HCT116 (cell line): ENCODE measurements at places on chromosomes 5 and 9.

- no peak for DNase-seq
Measured at GRCh38 chr9:7009065-7009464, 251.3 kb downstream of the KDM4C start.

- no peak for DNase-seq
Measured at GRCh38 chr9:115038178-115038577, 79.8 kb downstream of the TNC start.

- DNase-seq = no peak
Measured at GRCh38 chr5:151686674-151687407, at the start of gene SPARC. Gene SPARC, minus strand, starts transcription at chr5:151686915. Its CDS starts 10,727 bp downstream, at chr5:151676188.

GRCh38 chr5:17399931-17400330 lies 98.1 kb upstream of the TAF11L2 start:
- no peak for DNase-seq

DNA sequence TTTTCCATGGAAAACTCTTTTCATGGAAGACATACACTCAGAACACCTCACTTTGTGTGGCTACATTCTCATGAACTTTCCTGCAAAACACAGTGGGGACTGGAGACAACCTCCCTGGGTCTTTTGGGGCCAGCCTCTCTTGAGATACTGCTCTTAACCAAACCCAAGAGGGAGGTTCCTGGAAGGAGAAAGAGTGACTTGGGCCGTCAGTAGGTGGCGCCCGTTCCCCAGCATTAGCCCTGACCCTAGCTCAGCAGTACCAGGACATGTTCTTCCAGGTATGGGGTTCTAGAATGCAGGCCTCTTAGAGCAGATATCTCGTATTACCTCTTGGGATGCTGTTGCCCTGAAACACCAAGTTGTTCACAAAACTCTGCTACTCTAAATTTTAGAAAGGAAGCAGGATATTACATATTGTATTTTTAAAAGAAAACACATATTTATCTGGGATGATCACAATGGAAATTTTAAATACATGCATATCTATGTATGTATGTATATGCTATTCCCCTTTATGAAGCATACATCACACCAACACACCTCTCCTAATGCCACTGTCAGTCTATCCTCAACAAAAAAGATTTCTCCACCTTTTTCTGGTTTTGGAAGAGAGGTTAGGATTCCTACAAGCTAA lies 15.8 kb upstream of the GLIS3 start:
- DNase-seq = peak; percentile 71

DNA sequence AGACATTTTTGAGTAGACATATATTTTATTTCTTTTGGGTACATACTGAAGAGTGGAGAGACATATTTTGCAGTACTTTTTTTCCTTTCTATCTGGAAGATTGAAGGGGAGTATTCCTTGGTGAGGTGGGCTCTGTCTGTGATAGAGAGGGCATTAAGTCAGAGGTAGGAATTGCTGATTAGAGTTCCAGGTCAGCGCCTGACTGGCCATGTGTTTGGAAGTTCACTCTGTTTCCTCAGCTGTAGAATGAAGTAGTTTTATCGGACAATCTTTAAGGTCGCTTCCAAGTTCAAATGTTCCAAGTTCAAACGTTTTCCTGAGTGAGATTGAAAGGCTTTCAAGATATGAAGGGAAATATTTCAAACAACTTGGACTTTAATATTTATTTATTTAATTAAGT lies 45.5 kb downstream of the RASGRF2 start:
- no peak for DNase-seq

GRCh38 chr9:114216081-114216480 lies 60.7 kb downstream of the COL27A1 start:
- DNase-seq = no peak

DNA sequence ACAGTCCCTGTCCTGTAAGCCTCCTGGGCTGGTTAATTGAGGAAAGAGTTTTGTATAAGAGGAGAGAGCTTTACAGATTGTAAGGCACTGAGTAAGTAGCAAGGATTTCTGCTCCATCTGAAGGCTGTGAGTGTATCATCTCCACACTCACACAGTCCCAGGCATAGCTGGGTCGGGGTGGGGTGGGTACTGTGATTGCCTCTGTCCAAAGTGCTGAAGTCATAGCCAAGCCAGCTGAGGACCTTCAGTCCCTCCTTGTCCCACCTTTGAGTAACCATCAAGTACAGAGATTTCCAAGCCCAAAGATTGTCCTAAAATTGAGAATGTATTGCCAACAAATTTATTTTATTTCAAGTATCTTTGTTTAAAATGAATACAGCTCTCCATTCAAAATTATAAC lies 5.5 kb upstream of the DNAJB5 start:
- no peak for DNase-seq

DNA sequence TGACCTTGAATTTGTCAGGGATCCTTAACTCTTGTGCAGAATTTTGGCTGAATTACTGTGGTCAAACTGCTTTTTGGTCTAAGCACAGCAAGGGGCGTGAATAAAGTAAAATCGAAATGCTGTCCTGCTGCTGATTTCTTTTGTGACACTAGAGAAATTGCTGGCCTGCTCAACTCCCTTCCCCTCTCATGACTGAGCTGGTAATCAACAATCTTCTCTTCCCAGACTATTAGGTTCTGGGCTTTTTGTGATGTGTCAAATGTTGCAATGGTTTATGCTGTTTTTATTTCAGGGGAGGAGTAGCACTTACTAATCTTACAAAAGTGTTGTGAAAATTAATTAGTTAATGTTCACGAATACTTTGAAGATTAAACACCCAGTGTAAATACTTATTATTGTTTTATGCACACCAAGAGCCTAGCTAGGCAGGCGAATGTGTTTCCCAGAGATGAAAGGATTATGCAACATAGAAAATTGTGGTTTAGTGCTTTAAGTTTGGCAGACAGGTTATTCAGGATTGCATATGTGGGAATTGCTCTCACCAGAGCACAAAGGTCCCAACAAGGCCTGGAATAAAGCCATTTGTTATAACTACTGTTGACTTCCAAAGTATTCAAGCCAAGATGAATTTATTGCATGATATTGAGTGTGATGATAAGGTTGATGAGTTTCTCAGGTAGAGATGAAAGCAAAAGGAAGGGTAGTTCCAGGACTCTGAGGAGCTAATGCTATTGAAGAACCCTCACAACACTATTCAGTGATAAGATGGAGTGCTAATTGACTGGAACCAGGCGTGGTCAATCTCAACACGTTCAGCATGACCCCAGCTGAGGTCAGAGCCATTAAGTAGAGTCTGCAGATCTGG lies 280.7 kb upstream of the ZNF608 start:
- no peak for DNase-seq
